GM12878 (cell line): ENCODE measurements at places on chromosomes 5 and 9.

DNA sequence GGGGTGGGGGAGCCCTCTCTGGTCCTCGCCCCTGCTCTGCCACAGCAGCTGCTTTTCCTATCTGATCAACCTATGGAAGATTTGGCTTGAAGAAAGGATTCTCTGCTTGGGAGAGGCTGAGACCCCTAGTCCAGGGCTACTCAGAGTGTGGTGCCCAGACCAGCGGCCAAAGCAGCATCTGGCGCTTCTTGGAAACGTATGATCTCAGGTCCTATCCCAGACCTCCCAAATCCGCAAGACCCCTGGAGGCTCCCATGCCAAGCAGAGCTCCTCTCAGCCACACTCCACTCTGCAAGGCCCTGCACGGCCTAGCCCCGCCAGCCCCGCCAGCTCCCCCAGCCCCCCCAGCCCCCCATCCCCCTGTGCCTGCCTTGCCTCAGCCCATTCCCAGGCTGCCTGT is 181.7 kb downstream of the GAPVD1 start:
- DNase-seq, result no peak

DNA sequence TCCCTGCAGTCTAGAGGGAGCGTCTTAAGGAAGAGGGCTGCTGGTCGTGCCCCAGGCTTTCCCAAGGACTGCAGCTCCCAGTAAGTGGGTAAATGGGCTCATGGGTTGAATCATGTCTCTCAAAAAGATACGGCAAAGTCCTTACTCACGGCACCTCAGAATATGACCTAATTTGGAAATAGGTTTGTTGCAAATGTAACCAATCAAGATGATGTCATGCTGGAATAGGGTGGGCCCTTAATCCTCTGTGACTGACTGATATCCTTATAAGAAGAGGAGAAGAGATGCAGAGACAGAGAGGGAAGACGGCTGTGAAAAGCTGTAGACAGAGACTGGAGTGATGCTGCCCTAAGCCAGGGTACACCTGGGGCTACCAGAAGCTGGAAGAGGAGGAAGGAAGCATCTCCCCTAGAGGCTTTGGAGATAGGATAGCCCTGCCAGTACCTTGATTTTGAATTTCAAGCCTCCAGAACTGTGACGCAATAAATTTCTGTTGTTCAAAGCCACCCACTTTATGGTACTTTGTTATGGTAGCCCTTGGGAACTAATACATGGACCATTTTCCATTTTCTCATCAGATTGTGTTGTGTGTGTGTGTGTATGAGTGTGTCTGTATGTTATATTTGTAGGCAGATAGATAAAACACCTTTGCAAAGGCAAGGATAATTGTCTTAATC is 15.0 kb downstream of the GALNT10 start:
- DNase-seq, result no peak

GRCh38 chr5:135106136-135106535 is 72.1 kb upstream of the PITX1 start:
- no peak for DNase-seq

GRCh38 chr5:179151286-179152118 is 91.3 kb downstream of the ZNF354C start:
- DNase-seq, result no peak

- no peak for DNase-seq
Measured at GRCh38 chr5:157993201-157993600, 134.3 kb upstream of the CLINT1 start.

- no peak for DNase-seq
Measured at GRCh38 chr5:173557123-173557903, 59.1 kb downstream of the BOD1 start.

GRCh38 chr5:68333649-68334552 is 118.3 kb downstream of the PIK3R1 start:
- no peak for DNase-seq

- DNase-seq, result no peak
Measured at GRCh38 chr9:135223831-135224230, 136.4 kb downstream of the OLFM1 start.

DNA sequence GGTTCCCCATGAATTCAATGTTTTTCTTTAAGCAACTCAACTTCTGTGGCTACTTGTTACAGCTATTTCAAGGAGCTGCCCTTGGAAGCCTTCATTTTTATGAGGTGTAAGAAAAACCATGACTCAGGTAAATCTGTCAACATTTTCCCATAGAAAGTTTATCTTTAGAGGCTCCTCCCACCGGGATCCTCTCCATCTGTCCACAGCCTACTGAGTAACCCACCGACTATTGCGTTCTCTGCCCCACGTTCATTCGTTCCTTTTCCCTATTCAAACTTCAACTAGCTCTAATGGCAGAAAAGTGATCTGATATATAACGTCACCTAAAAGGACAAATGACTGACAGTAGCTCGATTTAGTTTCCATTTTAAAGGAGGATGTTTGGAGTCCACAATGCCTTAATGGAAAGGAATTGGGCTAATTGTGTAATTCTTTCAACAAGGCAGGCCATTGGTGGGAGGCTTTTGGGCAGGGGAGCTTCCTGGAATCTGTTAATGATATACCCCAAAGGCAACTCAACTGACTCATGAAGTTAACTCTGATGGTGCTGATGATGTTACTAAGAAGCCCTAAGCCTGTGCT is 29.3 kb upstream of the NR3C1 start:
- no peak for DNase-seq

DNA sequence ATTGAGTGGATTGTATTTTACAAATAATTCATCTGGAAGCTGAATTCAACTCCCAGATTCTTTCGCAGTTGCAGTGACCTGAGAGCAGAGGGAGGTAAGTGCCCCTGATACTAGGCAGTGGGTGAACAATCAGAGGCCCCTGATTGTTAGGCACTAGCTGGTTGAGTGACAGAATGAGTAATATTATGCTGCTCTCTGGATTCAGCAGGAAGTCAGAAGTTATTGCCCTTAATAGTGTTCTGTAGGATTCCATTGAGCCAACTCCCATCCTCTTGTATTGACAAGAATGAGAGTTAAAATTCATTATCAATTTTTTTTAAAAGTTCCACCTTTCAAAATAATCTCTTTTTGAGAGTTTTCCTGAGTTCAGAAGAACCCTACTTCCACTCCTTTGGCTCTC is 301.2 kb downstream of the DTWD2 start:
- no peak for DNase-seq

DNA sequence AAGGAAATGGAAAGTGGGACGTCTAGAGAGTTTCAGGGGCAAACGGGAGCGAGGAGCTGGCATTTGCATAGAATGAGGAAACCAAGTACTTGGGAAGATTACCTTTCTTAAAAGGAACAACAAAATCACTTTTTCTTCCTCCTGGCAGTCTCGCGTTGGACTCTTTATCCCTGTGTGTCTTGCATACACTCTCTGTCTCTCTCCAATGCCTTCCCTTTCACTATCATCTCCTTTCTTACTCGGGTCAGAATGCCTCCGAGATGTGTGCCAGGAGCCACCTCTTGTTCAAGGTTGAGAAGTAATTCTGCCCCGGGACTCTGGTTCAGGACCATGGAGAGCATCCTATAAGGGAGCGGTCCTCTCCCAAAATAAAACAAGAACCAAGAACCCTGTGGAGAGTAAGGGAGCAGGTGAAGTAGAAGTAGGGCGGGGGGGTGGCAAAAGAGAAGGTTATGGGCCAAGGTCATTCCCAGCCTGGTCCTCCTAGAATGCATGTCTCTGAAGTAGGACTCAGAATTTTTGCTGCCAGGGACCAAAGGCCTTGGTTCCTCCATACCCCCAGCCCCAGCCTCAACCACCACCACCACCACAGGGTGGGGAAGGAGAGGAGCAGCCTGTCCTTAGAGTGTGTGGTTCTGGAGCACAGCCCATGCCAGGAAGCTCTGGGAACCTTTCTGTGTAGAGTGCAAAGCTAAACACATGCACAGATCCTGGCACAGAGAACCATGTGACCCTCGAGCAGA is 72.1 kb upstream of the ARAP3 start:
- DNase-seq, result no peak
